ENCODE measurements at places on chromosomes 7 and 10.

GRCh38 chr7:77327932-77328628, 88.1 kb downstream of the GSAP start:
- no peak for DNase-seq

GRCh38 chr7:36127075-36127740, 25.8 kb upstream of the EEPD1 start:
- no peak for DNase-seq

GRCh38 chr7:92325858-92326257, 80.1 kb downstream of the ANKIB1 start:
- DNase-seq = no peak

GRCh38 chr7:13072014-13072413, 384.6 kb downstream of the ARL4A start:
- no peak for DNase-seq
